T-helper 2 cell treated with Interferon-gamma antibody and Interleukin-4, amounts not matched to agents 5 μg/mL and 100 μg/mL, for 36 hours (primary cell): ENCODE measurements at places on chromosomes 7 and 10.

- no peak for DNase-seq
Measured at GRCh38 chr7:41051062-41051461, 651.8 kb downstream of the INHBA start.

DNA sequence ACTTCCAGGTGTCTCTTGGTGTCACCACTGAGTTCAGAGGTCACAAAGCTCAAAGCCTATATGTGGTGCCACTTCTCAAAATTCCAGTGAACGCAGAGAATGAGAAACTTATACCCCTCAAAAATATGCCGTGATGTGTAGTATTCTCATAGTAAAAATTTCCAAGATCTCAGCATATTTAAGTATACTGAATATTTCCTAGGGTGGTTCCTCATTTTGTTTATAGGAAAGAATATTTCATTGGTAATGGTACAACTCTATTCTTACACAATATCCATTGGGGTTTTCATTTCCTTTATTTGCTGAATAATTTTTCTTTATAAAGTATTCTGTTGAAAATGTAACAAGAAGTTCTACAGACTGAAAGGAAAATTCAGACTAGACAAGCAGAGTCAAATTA is 58.9 kb upstream of the ADO start:
- DNase-seq, result no peak

GRCh38 chr7:132511921-132512320 is 64.3 kb downstream of the PLXNA4 start:
- DNase-seq, result no peak

- DNase-seq, result no peak
Measured at GRCh38 chr10:121293110-121293509, 305.1 kb downstream of the FGFR2 start.

DNA sequence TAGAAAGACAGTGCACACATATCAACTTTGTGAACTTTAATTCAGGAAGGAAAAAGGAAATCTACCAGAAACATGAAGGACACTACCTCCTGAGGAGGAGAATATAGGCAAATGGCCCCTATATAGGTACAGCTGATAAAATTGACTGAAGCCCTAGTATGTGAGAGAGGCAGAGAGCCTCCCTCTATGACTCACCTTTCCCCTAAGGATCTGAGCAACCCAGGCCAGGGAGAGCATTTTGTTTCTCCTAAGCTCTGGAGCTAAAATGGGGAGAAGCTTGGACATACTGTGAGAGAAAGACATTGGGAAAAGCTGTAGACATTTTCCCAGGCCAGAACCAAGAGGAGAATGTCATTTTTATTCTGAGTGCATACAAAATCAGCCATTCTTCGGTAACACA is 303.5 kb downstream of the AHR start:
- DNase-seq, result no peak

GRCh38 chr10:86958116-86958900 is at the start of gene SNCG:
TSS of gene SNCG (plus strand) at chr10:86958599. CDS start at chr10:86958698, 99 bp downstream.
- DNase-seq, result no peak
